ENCODE measurements at places on chromosomes 1 and 21.
A peak's percentile ranks its signal among the peaks of the same experiment; 100 is the strongest.

GRCh38 chr1:46520063-46520911, 30.7 kb downstream of the DMBX1 start:
- no peak for DNase-seq

DNA sequence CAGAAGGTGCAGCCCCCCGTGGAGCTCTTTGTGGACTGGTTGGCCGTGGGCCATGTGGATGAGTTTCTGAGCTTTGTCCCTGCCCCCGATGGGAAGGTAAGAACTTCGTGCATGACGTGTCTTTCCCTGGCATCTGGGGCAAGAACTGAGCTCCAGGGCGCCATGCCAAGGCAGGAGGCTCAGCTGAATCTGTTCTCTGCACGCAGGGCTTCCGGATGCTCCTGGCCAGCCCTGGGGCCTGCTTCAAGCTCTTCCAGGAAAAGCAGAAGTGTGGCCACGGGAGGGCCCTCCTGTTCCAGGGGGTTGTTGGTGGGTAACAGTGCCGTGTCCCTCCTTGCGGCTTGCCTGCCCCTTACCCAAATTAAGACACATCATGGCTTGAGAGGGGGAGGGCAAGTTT, 27.7 kb downstream of the PADI3 start:
- DNase-seq, result no peak

- DNase-seq, result no peak
These were observed 22.7 kb downstream of the UBASH3A start for GRCh38 chr21:42426424-42426823.

DNA sequence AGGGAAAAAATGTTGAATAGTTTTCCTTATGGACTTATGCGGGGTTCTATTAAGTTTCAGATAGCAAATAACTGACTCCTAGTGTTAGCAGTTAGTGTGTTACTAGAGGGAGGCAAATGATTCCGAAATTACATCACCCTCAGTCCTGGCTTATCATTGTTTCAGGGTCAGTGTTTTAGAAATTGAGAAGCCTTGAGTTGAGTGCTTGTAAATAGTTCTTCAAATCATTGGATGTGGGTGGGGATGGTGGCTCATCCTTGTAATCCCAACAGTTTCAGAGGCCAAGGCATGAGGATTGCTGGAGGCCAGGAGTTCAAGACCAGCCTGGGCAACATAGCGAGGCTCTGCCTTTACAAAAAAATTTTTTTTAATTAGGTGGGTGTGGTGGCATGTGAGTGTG, 21.3 kb downstream of the SOAT1 start:
- DNase-seq, result no peak

DNA sequence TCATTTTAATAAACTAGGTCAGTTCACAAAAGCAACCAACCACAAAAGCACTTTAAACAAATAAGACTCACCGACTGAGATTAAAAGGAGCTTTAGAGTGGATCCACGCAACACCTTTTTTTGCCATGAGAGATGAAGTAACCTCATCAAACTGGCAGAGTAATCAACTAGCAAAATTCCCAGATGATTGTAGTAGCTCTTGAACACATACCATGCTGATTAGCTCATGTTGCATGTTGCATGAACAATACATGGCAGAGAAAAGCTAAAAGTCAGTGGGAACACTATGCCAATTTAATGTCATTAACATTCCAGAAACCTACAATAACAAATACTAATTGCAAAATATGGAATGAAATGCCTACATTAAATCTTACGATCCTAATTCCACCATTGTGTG, 4.1 kb downstream of the WARS2 start:
- DNase-seq, result no peak

DNA sequence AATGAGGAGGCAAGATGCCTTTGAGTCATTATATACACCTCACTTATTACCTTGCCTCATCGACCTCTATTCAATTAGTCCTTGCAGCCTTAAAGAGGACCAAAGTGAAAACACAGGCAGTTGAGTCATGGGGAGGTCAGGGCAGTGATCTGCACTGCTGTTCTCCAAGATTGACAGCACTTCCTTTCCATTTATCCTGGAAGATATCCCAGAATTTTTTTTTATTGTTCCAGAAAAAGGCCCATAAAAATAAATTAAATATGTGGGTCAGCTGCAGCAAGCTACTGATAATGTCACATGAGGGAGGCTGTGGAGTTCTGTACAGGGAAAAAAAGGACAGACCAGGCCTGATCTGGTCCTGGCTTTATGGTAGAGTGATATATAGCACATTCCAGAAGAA, 33.2 kb upstream of the CDC42BPA start:
- no peak for DNase-seq

- peak; percentile 61 for DNase-seq
These were observed 58.4 kb upstream of the CACNA1E start for GRCh38 chr1:181424786-181425403.

DNA sequence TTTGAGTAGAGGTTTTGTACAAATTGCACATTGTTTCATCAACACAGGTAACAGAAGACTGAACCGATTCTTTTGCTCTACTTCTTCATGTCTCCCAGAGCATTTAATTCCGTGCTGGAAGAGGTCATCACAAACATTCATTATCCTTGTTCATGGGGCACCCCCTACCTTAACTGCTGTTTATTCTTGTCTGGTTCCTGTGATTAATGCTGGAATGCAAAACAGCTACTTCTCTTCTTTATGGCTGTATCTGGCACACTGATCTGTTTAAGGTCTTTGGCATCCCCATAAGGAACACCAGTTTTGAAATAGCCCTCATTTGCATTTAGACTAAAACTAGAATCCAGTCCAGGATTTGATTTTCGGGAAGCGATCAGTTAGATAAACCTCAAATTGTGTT, 42.2 kb downstream of the NTNG1 start:
- no peak for DNase-seq

DNA sequence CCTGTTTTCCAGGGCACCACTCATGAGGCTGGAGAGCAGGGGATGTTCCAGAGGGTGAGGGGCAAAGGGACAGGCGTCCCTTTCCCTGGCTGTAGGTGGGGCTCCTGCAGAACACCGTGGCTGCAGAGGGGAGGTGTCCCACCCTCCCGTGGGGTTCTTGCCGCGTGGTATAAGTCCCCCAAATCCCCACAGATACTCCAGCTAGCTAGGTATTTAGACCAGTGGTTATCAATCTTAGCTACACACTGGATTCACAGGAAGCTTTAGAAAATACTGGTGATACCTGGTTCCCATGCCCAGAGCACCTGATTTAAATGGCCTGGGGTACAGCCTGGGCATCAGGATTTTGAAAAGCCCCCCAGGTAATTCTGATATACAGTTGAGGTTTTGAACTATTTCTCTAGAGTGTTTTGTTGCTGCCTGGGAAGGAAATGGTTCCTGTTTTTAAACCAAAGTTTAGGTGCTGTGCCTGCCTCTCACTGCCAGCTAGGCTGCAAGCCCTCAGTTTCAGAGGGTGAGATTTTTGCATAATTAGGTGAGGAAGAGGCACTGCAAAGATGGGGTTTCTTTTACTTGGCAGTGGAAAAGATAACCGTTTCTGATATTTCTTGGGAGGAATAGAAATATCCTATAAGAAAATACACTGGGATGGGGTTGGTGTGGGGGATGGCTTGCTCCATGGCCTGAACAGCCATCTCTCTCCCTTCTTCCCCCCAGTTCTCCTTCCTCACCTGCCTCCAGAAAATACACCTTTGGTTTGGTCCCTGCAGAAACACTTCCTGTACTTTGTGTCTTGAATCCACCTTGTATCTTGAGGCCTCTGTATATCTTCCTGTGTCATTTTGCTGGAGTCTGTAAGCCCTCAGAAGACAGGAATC, 51.7 kb downstream of the RASSF5 start:
- no peak for DNase-seq

DNA sequence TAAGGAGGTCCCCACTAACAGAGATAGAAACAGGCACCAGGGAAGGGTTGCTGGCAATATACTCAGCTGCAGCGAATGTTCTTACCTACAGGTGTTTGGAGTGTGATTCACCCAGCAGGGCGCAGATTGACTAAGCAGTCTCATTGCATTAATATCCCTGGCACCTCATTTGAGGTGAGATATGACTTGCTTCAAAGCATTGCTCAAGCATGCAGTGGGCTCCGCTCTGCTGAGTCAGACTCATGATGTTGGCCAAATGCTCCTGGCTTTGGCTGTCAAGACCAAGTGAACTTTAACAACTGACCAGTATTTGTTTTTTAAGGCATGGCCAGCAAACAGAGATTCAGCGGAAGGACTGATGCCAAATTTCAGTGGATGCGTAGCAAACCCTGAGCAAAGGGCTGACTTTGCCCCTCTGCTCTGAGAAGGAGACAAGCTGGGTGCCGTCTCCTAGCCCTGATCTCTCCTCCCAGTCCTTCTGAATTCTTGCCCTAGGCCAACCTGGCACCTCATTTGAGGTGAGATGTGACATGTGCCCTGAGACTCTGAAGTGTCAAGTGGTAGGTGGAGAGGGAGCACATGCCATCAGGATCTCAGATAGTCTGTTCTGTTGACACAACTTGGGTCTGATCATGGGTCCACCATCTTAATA, 187.1 kb upstream of the COA6 start:
- DNase-seq, result no peak

DNA sequence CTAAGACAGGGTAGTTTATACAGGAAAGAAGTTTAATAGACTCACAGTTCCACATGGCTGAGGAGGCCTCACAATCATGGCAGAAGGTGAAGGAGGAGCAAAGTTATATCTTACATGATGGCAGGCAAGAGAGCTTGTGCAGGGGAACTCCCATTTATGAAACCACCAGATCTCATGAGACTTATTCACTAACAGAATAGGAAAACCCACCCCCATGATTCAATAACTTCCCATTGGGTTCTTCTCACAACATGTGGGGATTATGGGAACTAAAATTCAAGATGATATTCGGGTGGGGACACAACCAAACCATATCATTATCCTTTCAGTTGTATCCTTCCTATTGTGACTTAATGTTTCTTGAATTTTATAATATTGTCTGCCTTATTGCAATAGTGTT, 13.4 kb upstream of the DDAH1 start:
- DNase-seq, result no peak
